Activated T-cell treated with anti-CD3 and anti-CD28 coated beads, Interleukin-2, amount 50 U/mL, for 48 hours (primary cell): ENCODE measurements at places on chromosomes 6 and 20.
A peak's percentile ranks its signal among the peaks of the same experiment; 100 is the strongest.

DNA sequence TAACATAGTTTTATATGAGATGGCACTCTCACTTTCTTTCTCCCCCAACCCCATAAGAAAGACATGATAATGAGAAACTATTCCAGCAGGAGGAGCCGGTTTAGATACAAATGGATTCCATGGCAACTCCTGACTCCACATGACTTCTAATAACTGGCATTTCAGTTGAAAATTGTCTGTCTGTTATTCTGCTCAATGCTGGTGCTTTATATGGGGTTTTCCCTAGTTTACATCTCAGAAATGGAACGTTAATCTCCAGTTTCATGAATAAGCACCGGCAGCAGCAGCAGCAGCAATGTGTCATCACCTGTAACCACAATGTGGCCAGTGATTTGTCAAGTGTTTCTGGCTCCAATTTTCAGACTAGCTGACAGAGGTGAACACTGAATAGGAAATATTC lies 8.0 kb upstream of the SIM1 start:
- peak; percentile 55 for DNase-seq

- no peak for DNase-seq
Measured at GRCh38 chr20:48733296-48733790, 94.5 kb downstream of the PREX1 start.

DNA sequence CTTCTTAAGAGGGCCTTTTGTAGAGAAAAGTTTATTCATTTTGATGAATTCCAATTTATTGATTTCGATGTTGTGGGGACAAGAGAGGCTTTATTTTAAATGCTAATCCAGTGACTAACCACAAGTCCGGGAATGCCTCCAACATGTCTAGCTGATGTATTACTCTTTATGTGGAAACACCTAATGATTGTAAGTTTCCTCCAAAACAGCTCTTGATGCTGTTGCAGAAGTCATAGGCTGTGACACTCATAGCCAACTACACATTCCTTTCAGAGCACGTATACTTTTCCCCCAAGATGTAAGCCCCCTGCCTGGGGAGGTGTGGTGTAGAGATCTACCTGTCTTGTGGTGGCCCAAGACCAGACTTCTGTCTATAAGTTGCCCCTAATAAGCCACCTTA lies 61.3 kb upstream of the RNF24 start:
- DNase-seq: no peak

- DNase-seq: no peak
Measured at GRCh38 chr20:43750774-43751166, 24.0 kb upstream of the GTSF1L start.

DNA sequence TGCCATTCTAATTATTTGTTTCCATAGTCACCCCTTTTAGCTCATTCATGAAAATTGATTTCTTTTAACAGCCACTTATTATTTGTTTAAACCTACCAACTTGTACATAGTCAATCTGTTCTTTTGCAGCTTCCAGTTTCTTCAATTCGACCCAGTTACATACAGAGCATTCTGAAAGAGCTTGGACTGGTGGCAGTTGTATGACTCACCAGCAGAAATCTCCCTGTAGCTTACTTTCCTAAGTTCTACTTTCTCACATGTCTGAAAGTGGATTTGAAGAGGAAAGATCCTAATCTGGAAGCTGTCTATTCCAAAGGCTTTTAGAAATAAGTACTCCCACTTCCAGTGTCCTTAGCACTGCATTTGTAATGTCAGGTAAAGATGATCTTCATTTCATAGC lies 447.9 kb downstream of the HTR1B start:
- no peak for DNase-seq

- no peak for DNase-seq
Measured at GRCh38 chr6:13917141-13917540, 7.6 kb upstream of the RNF182 start.

GRCh38 chr6:57201718-57202117 lies 20.4 kb downstream of the RAB23 start:
- DNase-seq: no peak

DNA sequence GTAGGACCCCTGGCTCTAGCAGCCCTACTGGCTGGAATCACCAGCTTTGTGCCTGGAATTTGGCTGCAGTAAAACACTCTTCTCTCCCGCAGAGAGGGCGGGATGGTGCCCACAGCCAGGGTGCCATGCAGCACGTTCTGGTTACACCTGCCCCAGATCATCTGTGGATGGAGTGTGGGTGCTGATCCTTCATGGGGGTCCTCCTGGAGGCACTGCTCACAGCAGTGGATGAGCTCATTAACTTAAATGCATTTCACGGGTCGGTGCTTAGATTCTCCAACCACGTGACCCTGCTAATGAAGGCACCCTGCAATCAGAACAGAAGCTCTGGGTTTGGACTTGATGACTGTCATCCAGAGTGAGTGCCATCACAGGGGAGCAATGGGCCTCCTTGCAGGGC lies 138.6 kb upstream of the AFDN start:
- no peak for DNase-seq

- no peak for DNase-seq
Measured at GRCh38 chr6:14985366-14985765, 260.5 kb upstream of the JARID2 start.

DNA sequence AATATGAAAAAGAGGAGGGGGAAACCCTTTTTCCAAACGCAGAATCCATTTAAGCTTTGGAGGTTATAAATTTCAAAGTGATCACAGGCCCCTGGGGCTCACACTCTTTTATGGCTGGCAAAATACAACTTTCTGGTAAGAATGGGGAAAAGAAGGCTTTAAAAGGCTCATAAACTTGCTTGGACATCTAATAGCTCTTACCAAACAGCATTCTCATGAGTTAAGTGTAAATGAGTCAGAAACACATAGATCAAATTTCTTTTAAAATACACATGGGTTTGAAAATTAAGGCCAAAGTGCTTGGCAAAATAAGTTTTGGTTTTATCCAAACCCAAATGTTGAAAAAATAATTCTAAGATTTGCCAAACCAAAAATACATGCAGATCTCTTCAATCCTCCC lies 154.6 kb downstream of the SOBP start:
- no peak for DNase-seq

DNA sequence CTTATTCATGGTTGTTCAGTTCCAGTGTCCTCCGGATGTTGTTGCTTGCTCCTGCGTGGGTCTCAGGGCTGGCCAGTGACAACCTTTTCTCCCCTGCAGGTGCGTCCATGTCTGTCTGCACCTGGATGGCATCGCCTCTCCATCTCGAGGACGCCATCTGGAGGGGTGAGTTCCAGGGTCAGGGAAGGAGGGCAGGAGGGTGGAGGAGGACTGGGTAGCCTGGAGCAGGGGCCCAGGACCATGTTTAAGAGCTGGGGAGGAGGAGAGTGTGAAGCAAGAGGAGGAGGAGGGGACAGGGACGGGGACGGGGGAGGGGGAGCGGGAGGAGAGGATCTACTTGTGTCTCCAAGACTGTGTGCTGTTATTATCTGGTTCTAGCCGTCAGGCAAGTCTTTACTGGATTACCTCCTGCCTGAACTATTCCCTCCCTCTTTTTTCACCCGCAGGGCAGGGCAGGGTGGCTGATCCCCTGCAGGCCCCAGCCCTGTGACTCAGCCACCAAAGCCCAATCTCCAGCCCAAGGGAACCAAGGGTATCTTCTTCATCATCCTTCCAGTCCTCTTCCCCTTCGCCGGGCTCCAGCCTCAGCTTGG lies 32.2 kb upstream of the TULP1 start:
- DNase-seq: no peak

DNA sequence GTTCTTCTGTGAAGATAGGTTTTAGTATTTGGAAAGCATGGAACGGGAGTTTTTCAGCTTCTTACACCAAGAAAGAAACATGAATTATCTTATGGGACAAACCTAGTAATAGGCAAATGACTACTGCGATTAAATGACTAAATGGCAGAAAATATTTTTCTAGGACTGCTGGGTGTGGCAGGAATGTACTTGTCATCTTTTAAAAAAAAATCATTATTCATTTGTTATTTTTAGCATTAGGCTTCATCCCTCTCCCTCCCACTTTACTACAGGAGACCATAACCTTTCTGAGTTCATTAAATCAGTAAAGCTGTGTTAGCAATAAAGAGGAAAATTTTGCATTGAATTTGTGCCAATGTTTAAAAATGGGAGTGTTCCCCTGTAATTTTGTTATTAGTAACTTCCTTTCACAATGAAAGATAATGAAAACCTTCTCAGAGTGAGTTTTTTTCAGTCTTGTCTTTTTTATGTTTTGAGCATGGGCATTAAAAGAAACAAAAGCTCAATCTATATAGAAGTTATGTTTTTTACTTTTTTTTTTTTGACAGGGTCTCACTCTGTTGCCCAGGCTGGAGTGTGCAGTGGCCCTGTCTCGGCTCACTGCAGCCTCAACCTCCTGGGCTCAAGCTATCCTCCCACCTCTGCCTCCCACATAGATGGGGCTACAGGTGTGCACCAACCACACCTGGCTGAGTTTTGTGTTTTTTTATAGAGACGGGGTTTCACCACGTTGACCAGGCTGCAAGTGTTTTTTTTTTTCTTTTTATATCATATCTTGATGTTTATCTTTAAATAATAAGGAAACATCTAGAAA lies 105.6 kb upstream of the CLDN20 start:
- no peak for DNase-seq

GRCh38 chr6:167933290-167933689 lies 64.2 kb upstream of the KIF25 start:
- no peak for DNase-seq

DNA sequence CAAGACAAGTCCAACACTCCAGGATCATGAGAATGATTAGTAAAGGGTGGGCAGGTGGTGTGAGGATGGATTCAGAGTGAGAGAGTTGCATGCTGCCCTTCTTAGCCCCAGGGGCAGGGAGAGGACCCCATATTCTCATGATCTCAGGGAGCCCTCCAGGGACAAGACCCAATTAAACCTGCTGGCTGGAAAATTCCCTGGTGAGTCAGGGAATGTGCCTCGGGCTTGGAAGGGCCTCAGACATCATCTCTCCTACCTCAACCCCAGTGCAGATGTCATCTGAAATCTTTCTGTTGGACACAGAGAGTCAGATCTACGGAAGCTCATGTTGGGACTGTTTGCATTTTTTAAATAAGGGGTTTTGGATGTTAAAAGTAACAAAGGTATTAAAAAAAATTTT lies 9.2 kb upstream of the SIRPD start:
- DNase-seq: no peak

GRCh38 chr6:40131675-40132074 lies 197.4 kb upstream of the MOCS1 start:
- DNase-seq: no peak

DNA sequence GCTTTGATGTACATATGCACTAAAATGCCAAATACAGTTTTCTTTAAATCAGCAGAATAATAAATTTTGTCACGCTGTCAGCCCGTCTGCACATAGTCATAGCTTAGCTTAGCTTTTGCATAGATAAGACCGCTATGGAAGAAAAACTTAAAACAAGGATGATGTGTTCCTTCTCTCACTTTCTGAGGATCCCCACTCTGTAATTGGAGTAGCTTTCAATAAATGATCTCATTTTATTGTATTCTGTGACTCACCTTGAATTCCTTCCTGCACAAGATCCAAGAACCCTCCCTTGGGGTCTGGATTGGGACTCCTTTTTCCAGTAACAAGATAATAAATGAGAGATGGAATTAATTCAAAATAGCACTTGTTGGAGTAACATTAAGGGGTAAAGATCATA lies 186.2 kb downstream of the CDH26 start:
- no peak for DNase-seq

DNA sequence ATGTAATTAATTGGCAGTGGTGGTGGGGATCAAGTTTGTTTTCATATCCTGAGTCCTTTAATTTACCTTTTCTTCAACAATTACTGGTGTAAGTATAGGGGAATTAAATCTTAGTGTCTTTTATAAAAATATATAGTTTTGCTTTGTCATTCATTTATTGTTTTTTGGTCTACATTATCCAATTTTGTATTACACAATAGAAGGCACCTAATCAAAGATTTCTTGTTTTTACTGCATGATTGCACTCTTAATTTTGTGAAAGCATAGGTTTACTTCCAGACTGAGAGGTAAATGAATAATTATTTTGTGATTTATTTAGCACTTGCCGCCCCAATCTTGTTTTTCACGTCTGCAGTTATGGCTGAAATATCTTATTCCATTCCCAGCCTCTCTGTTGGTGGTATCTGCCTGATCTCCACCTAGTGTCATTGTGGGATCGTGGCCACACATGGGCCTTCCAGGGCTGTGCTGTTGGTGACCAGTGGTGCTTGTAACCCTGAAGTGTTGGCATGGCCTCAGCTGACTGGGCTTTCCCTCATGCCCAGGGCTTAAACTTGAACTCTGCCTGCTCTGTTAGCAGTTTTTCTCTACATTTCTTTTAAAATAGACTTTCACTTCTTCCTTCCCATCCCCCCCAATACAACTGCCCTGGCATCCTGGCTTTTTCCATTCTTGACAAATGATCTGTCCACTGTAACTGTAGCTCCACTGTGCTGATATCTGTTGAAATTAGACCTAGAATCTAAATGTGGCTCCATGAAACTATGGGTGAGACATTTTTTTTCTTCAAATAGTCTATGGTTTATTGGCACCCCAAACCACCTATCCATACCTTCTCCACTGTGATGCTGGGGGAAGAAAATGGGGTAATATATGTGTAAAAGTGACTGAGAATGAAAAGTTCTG lies 24.8 kb downstream of the E2F3 start:
- no peak for DNase-seq

- no peak for DNase-seq
Measured at GRCh38 chr6:52543729-52544601, 32.9 kb downstream of the TRAM2 start.

DNA sequence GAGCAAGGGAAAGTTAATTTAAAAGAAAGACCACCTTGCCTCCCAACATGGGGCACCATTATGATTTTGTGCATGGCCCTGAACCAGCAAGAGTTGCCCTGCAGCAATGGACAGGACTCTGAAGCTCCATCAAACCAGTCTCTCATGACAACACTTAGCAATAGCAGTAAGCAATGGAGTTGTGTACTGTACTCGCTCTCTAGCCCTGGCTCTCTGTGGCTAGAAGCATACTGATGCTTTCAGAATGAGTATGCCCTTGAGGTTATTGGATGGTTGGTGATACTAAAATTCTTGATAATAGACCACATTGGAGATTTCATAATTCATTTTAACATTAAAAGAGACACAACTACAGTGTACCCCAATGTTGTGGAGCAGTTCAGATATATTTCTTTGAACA lies 23.2 kb upstream of the LMBRD1 start:
- no peak for DNase-seq

DNA sequence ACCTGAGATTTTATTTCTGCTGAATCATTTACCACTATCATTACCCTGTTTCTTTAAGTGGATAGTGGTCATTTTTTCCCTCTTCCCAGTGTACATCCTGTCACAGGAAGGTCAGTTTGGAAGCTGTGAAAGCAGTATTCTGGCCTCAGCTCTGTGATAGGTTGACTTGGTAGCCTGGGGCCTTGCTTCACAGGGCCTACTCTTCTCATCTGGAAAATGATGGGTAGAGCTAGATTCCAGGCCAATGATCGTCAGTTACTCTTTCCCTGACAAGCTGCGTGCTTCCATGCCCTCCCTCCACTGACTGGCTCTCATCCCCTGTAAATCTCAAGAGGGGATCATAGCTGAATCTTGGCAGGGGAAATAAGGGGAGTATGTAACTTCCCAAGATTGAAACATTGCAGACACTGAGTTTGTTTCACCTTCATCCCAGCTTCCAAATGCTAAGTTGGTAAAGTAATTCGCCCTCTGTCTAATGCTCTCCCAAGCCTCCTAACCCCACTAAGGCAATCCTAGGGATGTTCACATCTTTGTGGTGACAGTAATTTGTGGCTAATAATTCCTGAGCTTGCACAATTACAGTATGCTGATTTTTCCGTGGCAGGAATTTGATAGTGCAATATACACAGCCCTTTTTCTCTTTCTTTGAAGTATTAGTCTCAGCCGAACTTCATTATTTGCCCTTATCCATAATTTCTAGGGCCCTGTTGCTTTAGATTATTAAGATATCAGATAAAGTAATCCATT lies 51.2 kb downstream of the VAPB start:
- DNase-seq: no peak
